ENCODE measurements at places on chromosomes 6 and 20.

DNA sequence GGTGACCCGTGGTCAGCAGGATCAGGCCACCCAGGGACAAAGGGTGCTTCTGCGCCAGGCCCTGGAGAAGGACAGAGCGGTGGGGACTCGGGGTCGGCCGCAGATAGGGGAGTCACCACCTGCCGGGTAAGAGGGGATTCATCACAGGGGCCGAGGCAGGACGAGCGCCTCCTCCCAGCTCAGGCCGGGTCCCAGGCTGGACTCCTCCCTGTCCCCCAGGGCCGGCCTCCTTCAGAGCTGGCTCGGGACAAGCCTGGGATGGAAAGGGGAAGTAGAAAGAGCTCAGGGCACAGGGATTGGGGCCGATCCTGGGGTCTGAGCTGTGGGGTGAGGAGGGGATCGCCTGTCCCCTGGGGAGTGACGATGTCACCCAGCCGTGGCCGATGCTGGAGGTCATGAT is 154.6 kb upstream of the PROKR2 start:
- DNase-seq: no peak

DNA sequence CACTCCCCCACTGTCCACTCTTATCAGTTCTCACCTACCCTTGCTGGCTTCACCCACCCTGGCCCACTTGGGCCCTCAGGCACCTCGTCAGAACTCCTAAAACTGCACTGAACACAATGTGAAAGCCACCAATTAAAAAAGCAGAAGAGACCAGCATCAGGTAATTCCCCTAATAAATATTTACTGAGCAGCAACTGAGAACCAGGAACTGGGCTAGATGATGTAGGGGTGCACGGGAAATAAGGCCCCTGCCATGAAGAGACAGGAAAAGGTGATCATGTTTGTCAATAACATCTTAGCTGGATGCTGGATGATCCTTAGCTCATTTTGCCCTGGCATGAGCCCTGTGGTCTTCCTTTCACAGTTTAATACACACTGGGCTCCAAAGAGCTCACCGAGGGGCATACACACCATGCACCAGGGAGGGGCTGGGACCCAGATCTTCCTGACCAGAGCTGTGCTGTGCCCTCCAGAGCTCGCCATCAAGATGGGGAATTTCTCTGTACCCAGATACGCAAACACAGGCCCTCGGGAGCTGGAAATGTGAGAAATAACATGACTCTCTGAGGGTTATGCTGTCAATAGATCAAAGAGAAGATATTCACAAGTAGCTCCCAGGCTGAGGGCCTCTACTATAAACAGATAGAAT is 113.6 kb upstream of the SLC22A16 start:
- no peak for DNase-seq

DNA sequence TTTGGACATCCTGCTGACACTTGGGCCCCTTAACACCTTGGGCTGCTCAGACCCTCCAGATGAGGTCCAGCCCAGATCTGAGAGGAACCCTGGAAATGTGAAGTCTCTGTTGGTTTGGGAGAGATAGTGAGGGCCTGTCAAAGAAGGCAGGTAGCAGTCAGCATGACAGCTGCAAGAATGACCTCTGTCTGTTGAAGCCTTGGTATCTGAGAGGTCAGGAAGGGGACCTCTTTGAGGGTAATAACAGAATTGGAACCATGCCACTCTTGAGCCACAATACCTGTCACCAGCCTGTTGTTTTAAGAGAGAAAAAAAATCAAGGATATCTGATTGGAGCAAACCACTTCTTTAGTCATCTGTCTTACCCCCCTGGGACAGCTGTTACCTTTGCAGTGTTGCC is 4.2 kb downstream of the SYS1 start:
- DNase-seq: no peak

DNA sequence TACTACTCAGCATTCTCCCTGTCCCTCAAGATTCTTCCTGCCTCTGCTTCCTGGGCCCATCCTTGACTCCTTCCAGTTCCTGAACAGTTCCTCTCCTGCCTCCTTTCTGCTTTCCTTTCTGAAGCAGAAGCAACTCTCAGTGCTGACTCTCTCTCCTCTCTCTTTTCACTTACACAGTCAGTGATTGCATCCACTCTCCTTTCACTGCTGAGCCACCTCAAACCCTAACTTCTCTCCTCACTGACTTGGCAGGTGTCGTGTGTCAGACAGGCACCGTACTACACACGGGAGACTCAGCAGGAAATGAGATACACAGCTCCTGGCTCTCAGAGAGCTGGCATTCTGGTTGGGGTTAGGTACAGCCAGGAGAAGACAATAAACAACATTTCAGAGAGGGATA is 5.6 kb downstream of the ABHD16A start:
- no peak for DNase-seq

GRCh38 chr20:8094850-8095249 is 37.2 kb upstream of the PLCB1 start:
- DNase-seq: no peak
